Activated naive CD4-positive, alpha-beta T cell treated with anti-CD3 and anti-CD28 coated beads, Interleukin-2, amount 50 U/mL, for 72 hours (primary cell): ENCODE measurements at places on chromosomes 13 and 19. TPM values are rescaled to one million over a fixed set of nuclear protein-coding genes. Genes with fewer than 3 reads are reported as not detected.

C1QTNF9 gene
- not detected for total RNA-seq

NCCRP1 gene
- not detected for total RNA-seq

ZNF296 gene
- 2.3 TPM for total RNA-seq

CRX gene
- total RNA-seq, result not detected

ARHGAP45 gene
- total RNA-seq, result 171 TPM

TINCR gene
- total RNA-seq, result 1.7 TPM

GPR32 gene
- not detected for total RNA-seq

DNA sequence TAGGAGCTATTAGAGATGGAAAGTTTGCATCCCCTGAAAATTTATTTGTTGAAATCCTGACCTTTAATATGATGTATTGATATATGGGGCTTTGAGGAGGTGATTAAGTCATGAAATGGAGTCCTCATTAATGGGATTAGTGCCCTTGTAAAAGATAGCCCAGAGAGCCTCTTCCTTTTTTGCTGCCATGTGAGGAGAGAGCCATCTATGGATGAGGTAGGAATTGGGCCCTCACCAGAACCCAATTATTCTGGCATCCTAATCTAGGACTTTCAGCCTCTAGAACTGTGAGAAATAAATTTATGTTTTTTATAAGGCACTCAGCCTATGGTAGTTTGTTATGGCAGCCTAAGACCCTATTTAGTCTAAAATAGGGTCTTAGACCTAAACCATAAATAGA lies 250.2 kb upstream of the SLITRK1 start:
- DNase-seq, result no peak

GRCh38 chr13:26656919-26657318 lies 99.4 kb downstream of the WASF3 start:
- DNase-seq, result no peak

DNA sequence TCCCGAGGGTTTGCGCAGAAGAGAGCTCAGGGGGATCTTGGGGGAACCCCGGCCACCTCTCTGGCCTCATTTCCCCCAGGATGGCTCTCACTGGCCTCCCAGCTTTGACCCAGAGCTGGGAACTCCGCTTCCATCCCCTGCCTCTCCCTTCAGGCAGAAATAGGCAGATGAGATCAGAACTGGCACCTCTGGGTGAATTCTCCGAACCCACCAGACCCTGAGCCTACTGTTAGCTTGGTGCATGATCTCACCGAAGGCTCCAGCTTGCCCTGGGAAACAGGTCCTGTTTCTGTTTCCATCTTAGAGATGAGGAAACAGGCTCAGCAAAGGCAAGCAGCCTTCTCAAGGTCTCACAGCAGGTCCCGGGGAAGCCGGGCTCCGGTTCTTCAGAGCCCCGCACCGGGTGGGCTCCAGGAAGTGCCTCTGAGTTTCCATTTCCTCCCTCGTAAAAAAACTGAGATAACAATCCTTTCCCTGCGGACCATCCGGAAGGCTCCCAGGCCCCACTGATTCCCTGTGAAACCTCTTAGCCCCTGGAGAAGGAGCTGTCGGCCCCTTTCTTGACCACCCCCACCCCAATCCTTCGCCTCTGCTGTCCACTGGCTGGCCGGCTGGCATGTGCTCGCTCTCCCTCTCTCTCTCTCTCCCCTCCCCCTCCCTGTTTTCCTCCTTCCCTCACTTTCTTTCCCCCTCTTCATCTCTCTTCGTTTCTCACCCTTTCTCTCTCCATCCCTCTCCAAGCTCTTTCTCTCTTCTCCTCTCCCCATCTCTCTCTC lies 2.1 kb downstream of the NECTIN2 start:
- no peak for DNase-seq

DNA sequence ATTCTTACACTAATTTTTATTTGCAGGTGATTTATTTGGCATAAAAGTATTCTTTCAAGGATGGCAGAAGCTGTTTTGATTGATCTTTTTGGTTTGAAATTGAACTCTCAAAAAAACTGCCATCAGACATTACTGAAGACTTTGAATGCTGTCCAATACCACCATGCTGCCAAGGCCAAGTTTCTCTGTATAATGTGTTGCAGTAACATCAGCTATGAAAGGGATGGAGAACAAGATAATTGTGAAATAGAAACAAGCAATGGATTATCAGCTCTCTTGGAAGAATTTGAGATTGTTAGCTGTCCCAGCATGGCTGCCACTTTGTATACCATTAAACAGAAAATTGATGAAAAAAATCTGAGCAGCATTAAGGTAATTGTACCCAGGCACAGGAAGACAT lies 1.2 kb downstream of the LACC1 start:
- DNase-seq, result no peak

- DNase-seq, result no peak
Observed at GRCh38 chr13:77544355-77544754, 8.8 kb downstream of the SCEL start.

- no peak for DNase-seq
Observed at GRCh38 chr19:32544917-32545316, 36.1 kb upstream of the PDCD5 start.

DNA sequence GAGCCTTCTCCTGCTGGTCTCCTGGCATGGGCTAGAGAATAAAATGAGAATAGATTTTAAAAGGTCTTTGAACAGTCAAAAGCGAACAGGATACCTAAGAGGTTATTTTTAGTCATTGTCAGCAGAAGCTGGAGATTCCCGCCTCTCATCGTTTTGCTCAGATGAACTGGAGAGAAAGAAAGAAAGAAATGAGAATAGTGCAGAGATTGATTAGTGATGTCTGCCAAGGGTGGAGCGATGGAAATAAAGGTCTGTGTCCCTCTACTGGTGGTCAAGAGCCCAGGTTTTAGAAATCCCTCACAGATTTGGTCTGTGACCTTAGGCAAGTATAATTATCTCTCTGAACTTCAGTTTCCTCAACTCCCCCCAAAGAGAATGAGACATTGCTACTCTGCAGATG lies 5.3 kb downstream of the NCAN start:
- DNase-seq, result no peak

GRCh38 chr19:2488942-2489731 lies 13.2 kb downstream of the GADD45B start:
- DNase-seq, result no peak

- DNase-seq, result no peak
Observed at GRCh38 chr19:4969292-4969771, 419 bp downstream of the KDM4B start.

GRCh38 chr19:17305216-17305516 lies 506 bp upstream of the MRPL34 start:
- no peak for DNase-seq

- no peak for DNase-seq
Observed at GRCh38 chr13:23889615-23890607, 711 bp upstream of the MIPEP start.

- DNase-seq, result no peak
Observed at GRCh38 chr13:99261059-99261458, 2.9 kb upstream of the GPR18 start.

- no peak for DNase-seq
Observed at GRCh38 chr13:24678151-24678550, 2.1 kb upstream of the ATP12A start.

DNA sequence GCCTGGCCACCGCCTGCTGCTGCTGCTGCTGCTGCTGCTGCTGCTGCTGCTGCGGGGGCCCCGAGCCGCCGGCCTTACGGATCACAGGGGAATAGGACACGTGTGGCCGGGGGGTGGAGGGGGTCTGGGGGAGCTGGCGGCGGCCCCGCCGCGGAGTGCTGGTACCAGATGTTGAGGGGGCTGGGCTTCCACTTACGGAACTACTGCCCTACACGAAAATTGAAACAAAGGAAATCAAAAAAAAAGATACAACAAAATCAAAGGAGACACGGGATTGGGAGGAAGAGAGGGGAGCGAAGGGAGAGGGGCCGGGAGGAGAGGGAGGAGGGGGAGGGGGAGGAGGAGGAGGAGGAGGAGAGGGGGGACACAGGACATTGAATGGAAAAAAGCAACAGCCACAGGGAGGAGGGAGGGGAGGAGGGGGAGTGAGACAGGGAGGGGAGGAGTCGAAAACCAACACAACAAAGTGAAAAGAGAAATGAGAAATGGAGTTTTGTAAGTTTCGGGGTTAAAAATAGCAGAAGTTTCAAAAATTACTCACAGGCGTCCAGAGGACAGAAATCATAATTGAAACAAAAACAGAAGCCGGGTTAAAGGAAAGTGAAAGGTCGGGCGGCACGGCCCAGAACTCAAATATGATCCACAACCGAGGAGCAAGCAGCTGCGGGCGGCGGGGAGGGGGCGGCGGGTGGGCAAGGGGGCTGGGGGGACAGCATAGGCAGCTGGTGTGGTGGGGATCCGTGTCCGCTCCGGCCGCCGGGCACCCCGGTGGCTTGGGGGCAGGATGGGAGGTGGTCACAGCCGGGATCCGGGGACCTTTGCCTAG lies 57.8 kb downstream of the IER2 start:
- peak; percentile 75 for DNase-seq

- DNase-seq, result no peak
Observed at GRCh38 chr13:56700324-56700723, 440.4 kb upstream of the PRR20A start.

DNA sequence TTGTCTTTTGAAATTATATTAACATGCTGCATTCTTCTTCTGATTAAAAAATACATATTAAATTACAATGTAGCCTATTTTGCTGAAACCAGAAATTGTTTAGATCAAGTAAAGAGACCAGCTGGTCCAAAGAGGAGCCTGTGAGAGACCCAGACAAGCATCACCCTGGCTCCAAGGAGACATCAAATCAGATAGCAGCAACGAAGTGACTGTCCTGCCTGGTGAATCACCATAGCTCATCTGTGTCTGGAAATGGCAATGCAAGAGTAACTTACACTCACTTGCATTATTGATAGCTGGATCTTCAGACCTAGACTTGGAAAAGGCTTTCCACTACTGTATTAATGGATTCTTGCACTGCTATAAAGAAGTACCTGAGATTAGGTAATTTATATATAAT lies 169.1 kb downstream of the KCTD12 start:
- no peak for DNase-seq
